ENCODE measurements at places on chromosomes 4 and X.

- no peak for DNase-seq
These were observed 72.5 kb downstream of the ADRA2C start for GRCh38 chr4:3838437-3839380.

GRCh38 chrX:4710618-4711433 lies 997.4 kb upstream of the PRKX start:
- no peak for DNase-seq

DNA sequence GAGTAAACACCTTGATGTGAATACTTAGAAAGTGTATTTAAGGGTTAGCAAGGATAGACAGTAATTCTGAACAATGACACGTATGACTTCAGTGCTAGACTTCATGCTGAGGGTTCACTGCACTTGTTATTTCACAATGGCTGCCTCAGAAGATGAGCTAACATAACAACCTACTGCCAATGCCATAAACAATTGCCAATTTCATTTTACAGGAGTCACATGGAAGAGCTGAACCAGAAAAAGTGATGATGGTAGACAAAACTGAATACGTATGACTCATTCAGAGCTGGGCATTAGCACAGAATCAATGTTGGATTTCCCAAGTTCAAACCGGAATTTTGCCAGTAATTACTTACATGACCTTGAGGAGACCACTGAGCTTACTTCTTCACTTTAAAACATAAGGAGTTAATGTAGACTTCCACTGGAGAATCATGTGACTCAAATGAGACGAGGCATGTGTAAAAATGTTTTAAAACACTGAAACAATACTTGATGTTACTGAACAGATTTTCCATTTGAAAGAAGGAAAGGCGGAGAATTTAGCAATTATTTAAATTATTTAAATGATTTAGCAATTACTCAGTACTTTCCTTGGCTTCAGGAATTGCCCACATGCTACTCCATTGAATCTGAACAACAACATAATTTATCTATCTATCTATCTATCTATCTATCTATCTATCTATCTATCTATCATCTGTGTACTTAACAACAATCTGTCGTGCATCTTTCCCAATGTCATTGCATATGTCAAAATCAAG lies 868.5 kb upstream of the SLIT2 start:
- no peak for DNase-seq

- DNase-seq = no peak
These were observed 1.3 kb upstream of the TMEM154 start for GRCh38 chr4:152680988-152681603.

- DNase-seq = peak; percentile 33
These were observed 39.6 kb downstream of the ZCCHC13 start for GRCh38 chrX:74343343-74344279.

DNA sequence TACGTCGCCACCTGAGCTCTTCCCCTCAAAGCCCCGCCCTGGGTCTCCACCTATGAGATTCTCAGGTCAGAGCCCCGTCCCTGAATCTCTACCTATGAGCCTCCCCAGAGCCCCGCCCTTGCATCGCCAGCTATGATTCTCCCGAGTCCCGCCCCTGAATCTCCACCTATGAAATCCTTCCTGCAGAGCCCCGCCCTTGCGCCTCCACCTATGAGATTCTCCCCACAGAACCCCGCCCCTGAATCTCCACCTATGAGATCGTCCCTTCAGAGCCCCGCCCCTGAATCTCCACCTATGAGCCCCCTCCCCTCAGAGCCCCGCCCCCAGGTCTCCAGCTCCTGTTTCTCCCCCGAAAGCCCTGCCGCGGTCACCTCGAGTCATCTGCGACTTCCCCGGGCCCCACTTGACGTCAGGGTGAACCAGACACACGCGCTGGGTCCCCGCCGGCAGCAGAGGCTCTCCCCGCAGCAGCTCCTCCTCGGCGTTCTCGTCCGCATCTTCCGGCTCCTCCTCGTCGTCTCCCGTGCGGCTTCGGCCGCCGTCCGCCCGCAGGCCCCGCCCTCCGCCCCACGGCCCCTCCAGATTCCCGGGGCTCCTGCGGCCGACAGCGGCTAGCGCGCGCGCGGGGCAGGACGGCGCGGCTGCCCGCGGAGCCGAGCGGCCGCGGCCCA lies 393 bp downstream of the GTPBP6 start:
- DNase-seq = peak; percentile 95

GRCh38 chr4:38204339-38205035 lies 244.3 kb downstream of the PTTG2 start:
- no peak for DNase-seq

DNA sequence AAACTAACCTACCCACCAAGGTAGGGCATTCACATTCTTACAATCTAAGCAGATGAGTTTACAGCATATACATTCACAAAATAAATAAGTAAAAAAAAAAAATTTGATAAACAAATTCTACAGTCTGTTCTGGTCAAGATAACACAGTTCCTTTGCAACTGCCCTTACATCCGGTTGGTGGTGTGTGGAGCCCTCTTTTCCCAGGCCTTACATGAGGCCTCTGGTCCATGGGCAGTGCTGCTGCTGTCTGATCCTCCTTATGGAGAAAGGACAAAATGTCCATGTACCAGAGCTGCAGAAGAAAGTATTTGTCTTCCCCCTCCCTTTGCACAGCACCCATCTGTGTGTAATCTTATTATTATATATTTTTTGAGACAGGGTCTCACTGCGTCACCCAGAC lies 2.2 kb upstream of the SEPTIN11 start:
- no peak for DNase-seq

Data from right renal cortex interstitium (tissue), 3 donors.